Pulmonary artery endothelial cell (primary cell): ENCODE measurements at places on chromosomes 11 and 22. TPM values are rescaled to one million over a fixed set of nuclear protein-coding genes. Genes with fewer than 3 reads are reported as not detected.

The BBOX1 gene
- not detected in 2 replicates for total RNA-seq

The HORMAD2 gene
- total RNA-seq = not detected in 2 replicates

The ACAT1 gene
- 88.2 and 95.6 TPM in 2 replicates for total RNA-seq

The SLC25A18 gene
- not detected in 2 replicates for total RNA-seq

The OR51B5 gene
- not detected in 2 replicates for total RNA-seq

The VPS37C gene
- 11.0 and 12.5 TPM in 2 replicates for total RNA-seq

The VPREB1 gene
- total RNA-seq = not detected in 2 replicates

The C11orf87 gene
- not detected in 2 replicates for total RNA-seq

The PGA5 gene
- total RNA-seq = not detected in 2 replicates

The SYT8 gene
- not detected in 2 replicates for total RNA-seq

The RHBDD3 gene
- total RNA-seq = 18.9 and 21.6 TPM in 2 replicates

The FXYD2 gene
- 0.13 and 0.32 TPM in 2 replicates for total RNA-seq

The KCNJ5 gene
- total RNA-seq = 0.04 TPM in 1 of 2 replicates, not detected in the other

The MIOX gene
- not detected in 2 replicates for total RNA-seq

The EI24 gene
- total RNA-seq = 173 and 185 TPM in 2 replicates

The NLRP14 gene
- total RNA-seq = 0.21 and 0.40 TPM in 2 replicates

The PATE4 gene
- total RNA-seq = not detected in 2 replicates

The CDC45 gene
- total RNA-seq = 30.7 and 50.1 TPM in 2 replicates

The TSPAN18 gene
- total RNA-seq = 11.1 and 11.5 TPM in 2 replicates

The KCTD14 gene
- 0.20 and 2.0 TPM in 2 replicates for total RNA-seq

The ARHGAP32 gene
- 4.6 and 5.7 TPM in 2 replicates for total RNA-seq

The DYNC2H1 gene
- total RNA-seq = 10.8 and 12.5 TPM in 2 replicates

The APOBEC3A gene
- total RNA-seq = not detected in 2 replicates

The OR2D2 gene
- 0.07 and 0.18 TPM in 2 replicates for total RNA-seq

The P2RY6 gene
- 0.13 TPM in 1 of 2 replicates, not detected in the other for total RNA-seq

The MRE11 gene
- 14.5 and 21.9 TPM in 2 replicates for total RNA-seq

The YPEL4 gene
- total RNA-seq = 0.14 and 0.20 TPM in 2 replicates
